Activated naive CD4-positive, alpha-beta T cell treated with anti-CD3 and anti-CD28 coated beads for 36 hours (primary cell): ENCODE measurements at places on chromosomes 5 and 9. TPM values are rescaled to one million over a fixed set of nuclear protein-coding genes. Genes with fewer than 3 reads are reported as not detected.

DNA sequence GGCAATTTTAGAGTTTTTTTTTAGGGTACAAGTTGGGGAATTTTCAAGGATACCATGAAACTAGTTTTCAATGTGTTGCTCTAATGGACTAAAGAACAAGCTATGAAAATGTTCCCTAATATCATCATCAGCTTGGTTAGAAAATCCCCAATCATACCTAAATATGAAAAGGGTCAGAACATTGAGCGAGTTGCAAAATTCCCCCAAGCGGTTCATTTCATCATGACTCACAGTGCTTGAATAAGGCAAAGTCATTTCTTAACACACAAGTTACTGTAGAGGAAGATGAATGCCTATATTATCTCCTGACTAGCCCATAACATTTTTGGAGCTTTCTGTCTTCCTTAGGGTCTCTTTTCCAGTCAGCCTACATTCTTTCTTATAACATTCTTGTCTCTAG is 62.7 kb downstream of the ST8SIA4 start:
- DNase-seq, result peak; percentile 69

DNA sequence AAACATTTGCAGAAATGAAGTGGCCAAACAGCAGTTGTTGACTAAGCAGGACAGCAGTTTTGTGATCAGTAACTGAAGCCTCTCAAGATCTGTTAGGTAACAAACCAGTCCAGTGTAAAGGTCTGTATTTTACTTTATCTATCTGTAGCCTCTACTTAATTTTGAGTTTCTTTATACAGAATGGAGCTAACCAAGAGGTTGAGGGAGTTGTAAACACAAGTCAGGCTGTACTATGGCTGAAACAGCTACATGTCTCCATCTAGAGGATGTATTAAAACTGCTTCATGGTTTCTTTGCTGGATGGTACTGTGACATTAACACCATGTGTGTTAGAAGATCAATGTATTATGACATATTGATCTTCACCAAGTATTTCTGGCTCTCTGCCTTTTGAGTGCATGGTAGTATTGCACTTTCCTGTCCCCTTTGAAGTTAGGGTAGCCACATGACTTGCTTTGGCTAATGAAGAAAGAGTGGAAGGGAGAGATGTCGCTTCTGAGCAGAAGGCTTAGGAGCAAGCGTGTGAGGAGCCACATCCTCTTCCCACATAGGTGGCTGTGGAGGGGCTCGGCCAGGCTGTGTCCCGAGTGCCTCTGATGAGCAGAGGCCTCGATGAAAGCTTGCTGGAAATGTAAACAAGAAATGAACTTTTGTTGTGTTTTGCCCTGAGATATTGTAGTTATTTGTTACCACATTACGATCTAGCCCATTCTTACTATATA is 105.6 kb upstream of the PCA3 start:
- no peak for DNase-seq

DNA sequence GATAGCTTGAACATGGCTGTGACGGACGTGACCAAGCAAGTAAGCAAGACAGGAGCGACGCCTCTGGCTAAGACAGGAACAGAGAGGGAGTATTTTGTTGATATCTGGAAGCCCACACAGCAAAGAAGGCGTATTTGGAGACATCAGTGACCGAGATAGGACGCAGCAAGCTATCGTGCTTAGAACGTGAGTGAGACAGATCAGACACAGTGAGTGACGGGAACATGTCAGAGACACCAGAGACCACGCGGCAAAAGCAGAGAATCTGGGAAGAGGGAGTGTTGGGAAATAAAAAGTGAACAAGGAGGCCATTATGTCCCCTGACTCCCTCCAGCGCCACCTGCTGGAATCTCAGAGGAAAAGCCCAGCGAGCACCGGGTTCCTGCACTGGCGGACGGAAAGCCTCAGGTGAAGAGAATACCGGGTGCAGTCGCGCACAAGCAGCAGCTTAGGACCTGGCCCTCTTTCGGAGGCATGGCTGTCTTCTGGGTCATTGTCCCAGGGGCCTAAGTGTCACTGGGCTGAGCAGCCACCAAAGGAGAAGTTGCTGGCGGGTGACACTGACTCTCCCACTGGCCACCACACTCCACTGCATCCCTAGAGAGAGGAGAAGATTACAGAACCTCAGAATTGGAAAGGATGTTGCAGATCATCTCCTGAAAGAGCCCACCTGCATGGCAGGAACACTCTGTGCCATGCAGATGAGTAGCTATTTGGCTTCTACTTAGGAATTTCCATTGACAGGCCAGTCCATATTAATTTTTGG is 99.1 kb downstream of the FBXO38 start:
- peak; percentile 82 for DNase-seq

DNA sequence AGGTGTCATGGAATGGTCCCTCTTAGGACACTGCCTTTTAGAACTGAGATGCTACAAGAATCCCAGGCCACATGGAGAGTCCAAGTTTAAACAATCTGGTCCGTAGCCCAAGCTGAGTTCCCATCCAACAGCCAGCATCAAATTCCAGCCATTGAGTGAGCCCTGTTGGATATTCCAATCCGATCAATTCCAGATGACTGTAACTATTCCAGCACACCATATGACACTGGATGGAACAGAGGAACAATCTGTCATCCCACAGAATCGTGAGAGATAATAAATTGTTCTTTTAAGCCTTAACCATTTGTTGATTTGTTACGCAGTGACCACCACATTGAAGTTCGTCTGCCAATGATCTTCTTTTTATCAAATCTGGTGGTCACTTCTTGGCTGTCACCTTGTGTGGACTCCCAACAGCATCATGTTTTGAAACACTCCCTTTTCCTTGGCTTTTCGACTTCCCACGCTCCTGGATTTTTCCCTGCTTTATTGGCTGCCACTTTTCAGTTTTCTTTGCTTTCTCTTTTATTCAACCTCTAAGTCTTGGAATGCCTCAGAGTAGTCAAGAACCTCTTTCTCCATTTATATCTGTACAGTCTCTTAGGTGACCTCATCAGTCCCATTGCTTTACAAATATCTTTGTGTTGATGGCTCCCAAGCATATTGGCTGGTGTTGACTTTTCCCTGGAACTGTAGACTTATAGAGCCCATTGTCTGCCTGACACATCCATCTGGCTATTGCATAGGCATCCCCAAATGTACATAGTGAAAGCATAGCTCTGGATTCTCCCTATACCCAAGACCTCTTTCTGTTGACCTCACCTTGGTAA is 46.1 kb downstream of the TNFSF15 start:
- DNase-seq, result no peak

Gene BARHL1
- not detected for total RNA-seq

Gene PCDHGA7
- not detected for total RNA-seq

Gene PCDHB6
- total RNA-seq, result not detected

Gene SPATA6L
- 0.91 TPM for total RNA-seq

Gene SIMC1
- total RNA-seq, result 28.4 TPM

DNA sequence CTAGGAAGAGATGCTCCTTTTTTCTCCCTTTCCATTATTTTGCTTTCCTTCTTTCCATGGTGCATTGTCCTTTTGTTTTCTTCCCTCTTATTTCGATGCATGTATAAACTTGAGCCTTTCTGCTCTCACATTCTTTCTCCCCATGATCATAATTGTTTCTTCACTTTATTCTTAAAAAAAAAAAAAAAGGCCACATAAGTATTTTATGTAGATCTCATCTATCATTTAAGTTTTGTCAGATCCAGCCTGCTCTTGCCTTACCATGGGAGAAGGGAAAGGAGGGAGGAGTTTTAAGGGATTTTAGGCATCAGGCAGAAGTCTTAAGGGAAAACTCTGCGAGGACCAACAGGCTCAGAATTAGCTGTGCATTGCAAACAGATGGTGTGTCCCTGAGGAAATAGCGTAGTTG is 11.1 kb downstream of the TGFBR1 start:
- DNase-seq, result no peak

GRCh38 chr5:142913728-142914338 is 143.7 kb downstream of the ARHGAP26 start:
- DNase-seq, result no peak

- DNase-seq, result no peak
Measured at GRCh38 chr9:27532046-27532445, 2.4 kb upstream of the MOB3B start.
